ENCODE measurements at places on chromosomes 3 and 15.

- DNase-seq = no peak
Observed at GRCh38 chr15:90557186-90558084, 27.7 kb downstream of the CRTC3 start.

- peak; percentile 73 for DNase-seq
Observed at GRCh38 chr15:27017168-27017809, 46.3 kb downstream of the GABRG3 start.

DNA sequence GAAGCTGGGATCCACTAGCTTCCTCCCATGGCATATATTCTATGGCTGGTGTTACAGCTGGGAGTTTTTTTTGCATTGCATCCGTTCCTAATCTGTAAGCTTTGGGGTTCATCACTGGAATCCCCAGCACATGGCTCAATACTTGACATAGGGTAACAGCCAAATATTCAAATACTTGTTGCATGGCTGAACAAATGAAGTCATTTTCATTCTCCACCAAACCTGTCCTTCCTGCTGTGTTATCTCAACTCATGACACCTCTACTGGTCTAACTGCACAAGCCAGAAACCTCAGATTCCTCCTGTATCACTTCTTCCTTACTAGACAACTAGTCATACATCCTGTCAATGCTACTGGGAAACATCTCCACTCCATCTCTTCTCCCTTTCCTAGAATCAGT is 43.4 kb downstream of the ST3GAL6 start:
- no peak for DNase-seq

- no peak for DNase-seq
Observed at GRCh38 chr3:167882057-167882667, 146.6 kb downstream of the SERPINI1 start.

DNA sequence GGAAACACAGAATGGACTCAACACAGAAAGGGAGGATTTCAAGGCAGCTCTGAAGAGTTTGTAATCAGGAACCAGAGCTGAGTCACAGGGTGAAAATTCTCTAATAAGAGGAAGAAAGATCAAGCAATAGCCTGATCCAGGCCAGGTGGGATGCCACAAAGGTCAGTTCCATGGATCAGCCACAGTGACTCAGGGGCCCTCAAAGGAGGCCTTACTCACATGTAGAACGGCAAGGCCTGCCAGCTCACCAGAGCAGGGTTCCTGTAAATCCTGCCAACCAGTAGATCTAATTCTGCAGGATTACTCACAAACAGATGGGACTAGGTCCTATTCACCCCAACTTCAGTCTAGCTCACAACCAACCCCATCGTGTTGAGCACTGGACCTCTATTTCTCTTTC is 78.3 kb upstream of the PPP2R3A start:
- no peak for DNase-seq

DNA sequence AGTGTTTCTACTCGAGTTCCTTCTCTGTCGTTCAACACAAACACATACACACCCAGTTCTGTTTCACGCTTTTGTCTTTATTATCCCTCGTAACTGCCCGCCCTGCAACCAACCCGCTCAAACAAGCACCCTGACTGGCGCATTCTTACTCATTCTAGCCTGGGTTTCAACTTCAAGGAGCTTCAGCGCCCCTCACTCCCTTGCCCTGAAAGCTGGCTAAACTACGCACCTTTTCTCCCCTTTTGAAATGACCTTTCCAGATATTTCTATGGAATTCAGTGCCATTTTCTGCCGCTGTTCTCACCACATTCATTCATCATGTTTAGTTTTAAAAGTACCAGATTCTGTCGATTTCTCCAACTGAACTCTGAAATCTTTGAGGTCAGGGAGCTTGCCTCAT is 653 bp upstream of the MFSD1 start:
- no peak for DNase-seq

DNA sequence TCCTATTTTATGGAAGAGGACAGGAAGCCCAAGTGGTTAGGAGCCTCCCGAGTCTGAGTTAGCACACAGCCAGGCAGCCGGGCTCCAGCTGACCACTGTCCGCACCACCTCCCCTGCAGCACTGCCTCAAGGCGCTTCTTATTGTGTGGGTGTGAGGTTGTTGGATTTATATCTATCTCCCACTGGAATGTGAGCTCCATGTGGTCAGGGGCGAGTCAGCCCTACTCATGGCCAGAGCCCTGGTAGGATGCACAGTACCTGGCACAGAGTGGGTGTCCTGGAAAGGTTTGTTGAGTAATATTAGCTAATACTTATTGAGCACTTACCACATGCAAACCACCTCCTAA is 9.7 kb upstream of the FBLN2 start:
- DNase-seq = no peak

DNA sequence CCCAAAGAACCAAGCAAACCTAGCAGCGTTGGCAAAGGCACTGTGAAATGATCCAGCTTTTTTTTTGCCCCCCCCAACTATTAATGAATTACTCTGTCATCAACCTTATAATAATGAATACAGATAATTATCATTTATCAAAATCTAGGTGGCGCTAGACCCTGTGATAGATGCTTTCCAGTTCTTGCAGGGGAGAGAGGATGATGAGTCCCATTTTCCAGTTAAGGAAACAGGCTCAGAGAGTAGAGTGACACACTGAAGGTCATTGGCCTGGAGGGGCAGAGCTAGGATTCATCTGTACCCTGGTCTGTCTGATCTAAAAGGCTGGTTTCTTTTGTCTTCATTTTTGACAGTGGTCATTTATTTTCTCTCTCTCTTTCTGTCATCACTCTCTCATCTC is 5.0 kb downstream of the ACOX2 start:
- DNase-seq = no peak

DNA sequence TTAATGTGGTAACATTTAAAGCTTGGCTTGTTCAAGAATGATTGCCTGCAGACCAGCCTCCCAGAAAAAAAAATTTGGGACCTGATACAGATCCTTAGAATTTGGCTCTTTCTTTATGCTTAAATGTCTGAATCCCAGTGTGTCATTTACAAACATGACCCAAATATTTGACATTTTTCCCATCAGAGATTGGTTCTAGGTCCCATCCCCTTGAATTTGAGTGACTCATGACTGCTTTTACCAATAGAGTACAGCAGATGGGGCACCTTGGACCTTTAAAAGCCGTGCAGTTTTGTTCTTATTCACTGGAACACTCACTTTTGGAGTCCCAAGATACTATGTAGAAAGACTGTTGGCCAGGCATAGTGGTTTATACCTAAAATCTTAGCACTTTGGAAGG is 231.6 kb downstream of the ZIC1 start:
- no peak for DNase-seq

DNA sequence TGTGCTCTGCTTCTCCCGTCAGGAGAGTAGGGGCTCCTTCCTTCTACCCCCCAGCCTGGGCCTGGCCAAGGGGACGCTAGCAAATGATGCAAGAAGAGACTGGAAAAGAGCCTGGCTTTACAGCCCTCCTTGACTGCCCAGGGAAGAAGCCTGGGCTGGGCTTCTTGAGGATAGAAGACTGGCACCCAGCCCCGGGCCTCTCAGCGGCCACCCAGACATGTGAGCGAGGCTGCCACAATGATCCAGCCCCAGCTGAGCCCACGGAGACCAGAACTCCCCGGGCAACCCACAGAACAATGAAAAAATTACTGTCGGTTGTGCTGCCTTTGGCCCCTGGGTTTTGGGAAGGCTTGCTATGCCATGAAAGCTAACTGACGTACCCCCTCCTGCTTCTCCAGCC is 100.6 kb upstream of the PRR20G start:
- DNase-seq = no peak

- DNase-seq = no peak
Observed at GRCh38 chr15:85609492-85609891, 185.2 kb downstream of the KLHL25 start.

- no peak for DNase-seq
Observed at GRCh38 chr3:71512000-71512399, 71.5 kb downstream of the FOXP1 start.

DNA sequence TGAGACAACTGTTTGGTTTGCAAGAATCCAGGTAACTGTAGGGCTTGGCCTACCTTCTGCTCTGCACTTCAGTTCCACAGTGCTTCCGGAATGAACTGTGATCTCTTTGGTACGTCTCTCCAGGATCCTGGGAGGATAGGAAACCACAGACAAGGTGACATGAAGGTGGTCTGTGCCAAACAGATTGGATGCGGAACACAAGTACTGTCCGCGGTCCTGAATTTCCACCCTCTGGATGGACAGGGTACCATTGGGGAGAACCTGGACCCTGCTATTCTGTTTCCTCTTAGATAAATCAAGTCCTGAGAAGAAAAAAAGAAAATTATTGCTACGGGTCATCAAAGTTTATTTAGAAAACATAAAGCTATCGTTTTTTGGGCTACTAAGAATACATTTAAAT is 17.3 kb downstream of the IGSF10 start:
- no peak for DNase-seq

- no peak for DNase-seq
Observed at GRCh38 chr3:52327486-52328290, 11.6 kb downstream of the DNAH1 start.

DNA sequence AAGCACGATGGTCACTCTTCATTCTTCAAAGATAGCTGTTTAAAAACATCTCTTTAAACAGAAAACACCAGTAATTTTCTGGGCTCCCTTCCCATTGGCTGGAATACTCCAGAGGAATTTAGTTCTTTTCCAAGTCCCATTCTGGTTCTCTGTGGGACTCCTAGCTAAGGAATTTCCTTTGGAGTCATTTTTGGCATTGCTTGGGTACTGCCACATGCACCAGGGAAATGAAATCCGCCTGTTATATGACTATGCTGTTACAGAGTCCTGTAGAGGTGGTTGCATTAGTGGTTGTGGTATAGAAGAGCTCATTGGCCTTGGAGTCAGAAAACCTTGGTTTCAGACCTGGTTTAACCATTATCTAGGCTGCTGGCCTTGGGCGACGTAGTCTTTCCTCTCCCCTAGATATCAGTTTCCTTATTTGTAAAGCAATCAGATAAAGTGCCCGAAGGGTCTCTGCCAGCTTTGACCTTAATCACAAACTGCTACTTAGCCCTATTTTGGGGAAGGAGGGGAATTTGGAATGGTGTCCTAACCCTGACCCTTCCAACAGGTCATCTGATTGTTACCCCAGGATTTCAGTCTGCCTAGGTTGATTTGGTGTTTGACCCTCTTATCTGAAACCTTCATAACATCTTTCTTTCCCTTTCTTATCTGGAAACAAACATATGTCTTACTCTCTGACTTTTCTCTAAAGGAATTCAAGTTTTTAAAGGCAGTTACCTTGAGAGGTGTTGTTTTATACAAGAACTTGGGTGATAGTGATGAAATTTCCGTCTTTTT is 13.4 kb downstream of the RTP1 start:
- DNase-seq = peak; percentile 43

GRCh38 chr3:43525941-43526607 is 95.7 kb downstream of the ANO10 start:
- no peak for DNase-seq

- DNase-seq = no peak
Observed at GRCh38 chr3:152293347-152294006, 24.7 kb downstream of the MBNL1 start.

DNA sequence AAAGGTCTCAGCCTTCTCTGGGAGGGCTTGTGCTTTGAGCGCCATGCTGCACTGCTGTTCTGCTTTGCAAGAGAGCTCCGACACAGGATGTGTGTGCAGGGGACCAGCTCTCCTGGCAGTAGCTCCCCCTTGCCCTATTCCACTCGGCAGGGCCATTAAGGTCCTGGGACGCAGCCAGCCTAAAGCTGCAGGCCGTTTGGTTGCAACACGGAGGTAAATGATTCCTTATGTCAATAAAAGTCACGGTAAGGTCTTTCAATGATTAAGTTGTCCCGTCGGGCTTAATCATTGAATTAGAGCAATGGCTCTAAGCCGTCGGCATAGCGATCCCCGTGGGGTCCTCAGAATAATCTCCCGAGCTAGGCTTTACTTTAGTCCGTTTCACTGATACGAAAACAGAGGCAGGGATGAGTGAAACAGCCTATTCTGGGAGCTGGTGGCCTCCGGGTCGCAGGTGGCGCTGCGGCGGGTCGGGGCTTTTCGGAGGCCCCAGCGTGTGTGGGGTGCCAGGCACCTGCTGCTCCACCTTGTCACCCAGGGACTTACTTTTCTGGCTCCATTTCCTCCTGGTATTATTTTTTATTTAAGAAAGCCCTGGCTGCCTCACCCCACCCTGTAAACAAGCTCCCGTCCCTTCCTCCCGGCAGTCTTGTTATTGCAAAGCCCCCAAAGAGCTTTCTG is 525.2 kb downstream of the OCA2 start:
- no peak for DNase-seq

Data from iPS DF 6.9 (cell line).